ENCODE measurements at places on chromosomes 6 and 20.

DNA sequence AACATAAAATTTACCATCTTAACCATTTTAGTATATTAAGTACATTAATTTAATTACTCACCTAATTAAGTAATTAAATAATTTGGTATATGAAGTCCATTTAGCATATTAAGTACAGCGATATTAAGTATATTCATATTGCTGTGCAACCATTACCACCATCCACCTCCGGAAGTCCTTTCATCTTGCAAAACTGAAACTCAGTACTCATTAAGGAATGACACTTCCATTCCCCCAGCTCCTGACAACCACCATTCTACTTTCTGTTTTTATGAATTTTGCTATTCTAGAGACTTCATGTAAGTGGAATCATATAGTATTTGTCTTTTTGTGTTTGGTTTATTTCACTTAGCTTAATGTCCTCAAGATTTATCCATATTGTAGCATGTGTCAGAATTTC, 61.1 kb upstream of the GTSF1L start:
- no peak for DNase-seq

DNA sequence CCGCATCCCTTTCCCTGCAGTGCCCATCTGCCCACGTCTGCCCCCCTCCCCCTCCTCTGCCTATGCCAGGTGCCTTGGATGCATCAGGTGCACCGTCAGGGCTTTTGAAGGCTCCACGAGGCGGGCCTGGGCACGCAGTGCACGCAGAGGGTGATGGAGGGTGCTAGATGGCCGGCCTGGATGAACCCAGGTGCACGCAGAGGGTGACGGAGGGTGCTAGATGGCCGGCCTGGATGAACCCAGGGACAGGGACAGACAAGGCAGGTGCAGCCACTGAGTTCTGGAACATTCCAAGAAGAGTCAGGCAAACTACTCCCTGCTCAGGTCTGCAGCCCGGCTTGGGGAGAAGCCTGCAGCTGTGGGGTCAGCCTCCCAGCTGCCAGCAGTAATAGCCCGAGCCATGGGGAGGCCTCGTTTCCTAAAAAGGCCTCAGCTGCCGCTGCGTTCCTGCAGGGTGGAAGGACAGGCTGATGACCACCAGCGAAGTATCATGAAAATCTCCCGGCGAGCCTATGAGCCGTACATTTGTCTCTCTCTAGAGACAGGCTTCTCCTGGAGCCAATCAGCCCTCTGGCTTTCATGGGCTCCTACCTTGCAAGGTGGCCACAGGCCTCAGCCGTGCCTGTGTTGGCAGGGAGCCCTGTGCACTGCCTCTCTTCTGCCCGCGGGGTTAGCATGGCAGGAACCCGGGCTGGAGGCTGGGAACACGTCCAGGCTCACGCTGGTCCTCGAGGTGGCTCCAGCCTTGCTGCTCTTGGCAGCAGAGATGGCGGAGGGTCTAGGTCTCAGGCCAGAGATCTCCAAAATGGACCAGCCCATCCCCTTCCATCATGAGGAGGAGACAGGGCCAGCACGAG, 29.6 kb downstream of the NTSR1 start:
- no peak for DNase-seq

- no peak for DNase-seq
Observed at GRCh38 chr6:21947731-21948386, 349.0 kb downstream of the PRL start.

DNA sequence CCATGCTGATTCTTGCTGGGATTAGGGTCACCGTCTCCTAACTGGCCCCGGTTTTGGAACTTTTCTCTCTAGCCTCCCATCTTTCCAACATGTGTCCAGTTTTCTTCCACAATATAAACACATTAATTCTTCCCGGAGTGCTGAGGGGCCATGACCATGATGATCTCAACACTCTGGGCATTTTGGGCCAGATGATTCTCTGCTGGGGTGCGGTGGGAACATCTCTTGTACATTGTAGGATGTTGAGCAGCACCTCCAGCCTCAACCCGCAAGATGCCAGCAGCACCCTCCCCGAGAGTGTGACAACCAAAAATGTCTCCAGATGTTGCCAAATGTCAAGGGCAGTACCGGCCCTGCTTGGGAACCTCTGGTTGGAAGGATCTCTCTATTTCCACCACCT, 164.8 kb downstream of the TFAP2C start:
- DNase-seq: no peak

- no peak for DNase-seq
Observed at GRCh38 chr6:40669343-40669742, 82.2 kb upstream of the LRFN2 start.

DNA sequence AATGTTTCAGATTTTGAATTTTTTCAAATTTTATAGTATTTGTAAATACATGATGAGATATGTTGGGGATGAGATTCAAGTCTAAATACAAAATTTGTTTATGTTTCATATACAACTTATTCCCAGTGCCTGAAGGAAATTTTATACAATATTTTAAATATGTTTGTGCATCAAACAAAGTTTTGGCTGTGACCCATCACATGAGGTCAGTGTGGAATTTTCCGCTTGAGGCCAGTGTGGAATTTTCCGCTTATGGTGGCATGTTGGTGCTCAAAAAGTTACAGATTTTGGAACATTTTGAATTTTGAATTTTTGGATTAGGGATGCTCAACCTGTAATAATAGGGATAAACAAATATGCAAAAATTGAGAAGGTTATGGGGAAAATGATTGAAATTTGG, 356.6 kb upstream of the JAG1 start:
- no peak for DNase-seq

DNA sequence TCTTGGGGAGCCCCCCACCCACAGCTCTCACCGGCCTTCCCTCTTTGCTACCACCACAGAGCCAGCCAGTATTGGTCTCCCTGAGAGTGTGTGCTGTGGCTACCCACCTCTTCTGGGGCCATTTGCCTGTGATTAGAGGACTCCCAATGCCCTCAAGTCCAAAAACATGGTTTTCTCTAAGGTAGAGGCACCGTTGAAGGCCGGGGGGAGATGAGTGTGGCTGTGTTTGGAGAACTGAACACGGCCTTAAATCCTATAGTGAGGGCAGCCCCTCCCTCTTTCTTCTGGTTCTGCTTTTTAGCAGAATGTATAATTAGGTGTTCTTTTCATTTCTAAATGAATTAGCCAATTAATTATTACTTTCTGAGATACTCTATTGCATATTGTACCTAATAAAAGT, 2.5 kb downstream of the CCR6 start:
- no peak for DNase-seq

GRCh38 chr6:149899926-149900619, 2.2 kb upstream of the RAET1E start:
- DNase-seq: no peak

GRCh38 chr6:118859517-118860064, 34.4 kb upstream of the ASF1A start:
- DNase-seq: no peak

- no peak for DNase-seq
Observed at GRCh38 chr6:163948250-163948649, 533.7 kb downstream of the QKI start.

- DNase-seq: no peak
Observed at GRCh38 chr6:83615025-83615999, 93.6 kb downstream of the SNAP91 start.

DNA sequence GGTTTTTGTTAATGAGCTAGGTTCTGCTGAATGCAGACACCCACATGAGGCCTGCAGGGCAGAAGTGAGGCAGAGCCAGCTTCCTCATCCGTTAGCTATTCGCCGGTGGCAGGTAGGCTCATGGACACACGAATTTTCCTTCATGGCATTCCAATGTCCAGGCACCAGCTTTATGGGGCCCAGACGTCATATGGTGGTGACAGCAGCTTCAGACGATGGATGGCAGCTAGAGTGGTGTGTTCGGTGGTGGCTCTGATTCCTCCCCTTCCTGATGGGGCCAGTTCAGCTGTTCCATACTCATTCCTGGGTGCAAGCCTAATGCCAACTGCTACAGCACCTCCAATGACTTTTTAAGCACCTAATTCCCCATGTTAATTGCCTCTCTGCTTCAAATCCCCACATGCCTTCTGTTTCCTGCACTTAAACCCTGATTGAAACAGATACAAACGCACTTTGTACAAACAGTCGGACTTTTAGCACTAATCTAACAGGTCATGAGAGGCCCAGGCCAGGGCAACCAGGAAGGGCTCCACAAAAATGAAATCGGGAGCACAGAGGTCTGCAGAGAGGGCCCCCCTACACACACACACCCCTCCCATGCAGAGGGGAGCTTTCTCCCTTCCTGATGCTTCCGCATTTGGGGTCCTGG, 35.7 kb upstream of the MLN start:
- no peak for DNase-seq

- DNase-seq: no peak
Observed at GRCh38 chr6:96563853-96564252, 925 bp downstream of the FHL5 start.

GRCh38 chr20:35788796-35789195, 17.0 kb downstream of the PHF20 start:
- no peak for DNase-seq

DNA sequence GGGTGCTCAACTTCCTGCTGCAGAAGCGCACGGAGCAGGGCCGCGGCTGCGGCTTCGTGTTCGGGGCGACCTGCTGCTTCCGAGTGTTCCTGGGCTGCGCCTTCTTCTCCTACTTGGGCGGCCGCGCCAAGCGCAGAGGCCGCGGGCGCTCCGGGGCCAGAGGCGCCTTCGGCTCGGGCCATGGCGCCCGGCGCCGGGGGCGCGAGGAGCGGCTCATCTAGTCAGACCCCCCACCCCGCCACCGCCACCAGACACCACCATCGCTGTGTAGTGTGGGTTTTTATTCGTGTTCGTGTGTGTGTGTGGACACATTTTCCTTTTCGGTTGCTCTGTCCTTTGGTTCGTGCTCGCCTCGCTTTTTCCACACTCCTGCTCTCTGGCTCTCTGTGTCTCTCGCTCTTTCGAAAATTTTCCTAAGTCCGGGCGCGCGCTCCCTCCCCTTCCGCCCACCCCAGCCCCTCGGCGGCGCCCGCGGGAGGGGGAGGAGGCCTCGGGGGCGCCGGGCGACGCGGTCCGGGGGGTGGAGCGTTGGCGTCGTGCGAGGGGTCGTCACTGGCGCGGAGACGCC, 38.1 kb downstream of the GNAS start:
- peak; percentile 80 for DNase-seq

- DNase-seq: no peak
Observed at GRCh38 chr6:66307490-66307889, 600.5 kb upstream of the EYS start.

GRCh38 chr6:14232889-14233288, 115.3 kb downstream of the CD83 start:
- no peak for DNase-seq

DNA sequence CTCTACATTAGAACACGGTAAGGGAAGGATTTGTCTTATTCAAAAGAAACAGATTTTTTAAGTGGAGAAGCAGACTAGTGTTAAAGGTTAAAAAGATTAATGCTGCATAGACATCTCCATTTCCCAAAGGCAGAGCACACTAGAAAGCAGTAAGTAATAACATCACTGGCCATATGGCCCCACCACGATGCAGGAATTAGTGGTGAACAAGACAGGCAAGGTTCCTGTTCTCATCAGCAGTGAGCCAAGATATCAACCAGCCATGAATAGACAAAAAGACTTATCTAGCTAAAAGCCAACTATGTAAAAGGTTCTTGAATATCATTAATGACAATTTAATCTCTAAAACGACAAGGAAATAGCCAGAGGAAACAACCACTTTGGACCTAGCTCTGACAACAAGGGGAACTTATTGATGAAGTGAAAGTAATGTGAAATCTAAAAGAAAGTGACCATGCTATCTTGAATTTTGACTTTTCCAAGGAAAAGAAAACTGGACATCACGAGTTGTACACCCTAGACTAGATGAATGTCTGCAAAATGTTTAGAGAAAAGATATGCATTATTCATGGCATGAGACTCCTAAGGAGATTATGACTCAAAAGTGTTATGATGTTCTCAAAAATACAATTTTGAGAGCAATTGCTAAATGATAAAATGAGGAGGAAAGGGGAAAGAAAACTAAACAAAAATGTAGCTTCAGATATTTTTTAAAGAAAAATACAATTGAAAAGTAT, 157.9 kb upstream of the STXBP5 start:
- DNase-seq: no peak

Data from stimulated activated CD4-positive, alpha-beta T cell treated with anti-CD3 and anti-CD28 coated beads, Interleukin-15, amount 100 ng/mL, for 24 hours (primary cell).